ENCODE measurements at places on chromosomes 3 and 15.

- no peak for DNase-seq
Observed at GRCh38 chr15:65338823-65339222, 34.3 kb downstream of the RNU5B-1 start.

DNA sequence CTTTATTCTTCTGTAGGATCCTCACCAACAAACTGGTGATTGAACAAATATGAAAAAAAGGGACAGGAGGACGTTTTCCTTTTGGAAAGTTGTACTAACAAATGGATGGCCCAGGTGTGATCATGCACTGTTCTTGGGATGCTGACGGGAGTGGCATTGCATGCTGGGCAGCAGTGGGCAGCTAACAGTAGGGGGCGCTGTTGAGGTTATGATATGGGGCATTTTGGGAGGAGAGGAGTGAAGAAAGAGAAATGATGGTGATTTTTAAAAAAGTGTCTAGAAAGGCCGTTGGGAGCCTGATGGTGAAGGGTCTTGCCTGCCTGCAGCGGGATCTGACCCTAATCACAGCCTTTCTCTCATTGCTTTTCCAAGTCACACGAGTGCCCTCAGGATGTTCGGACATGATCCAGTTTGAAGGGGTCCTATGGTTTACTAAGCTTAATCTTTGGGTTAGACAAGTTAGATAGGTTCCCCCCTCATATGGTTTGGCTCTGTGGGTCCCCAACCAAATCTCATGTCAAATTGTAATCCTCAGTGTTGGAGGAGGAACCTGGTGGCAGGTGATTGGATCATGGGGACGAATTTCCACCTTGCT, 46.2 kb upstream of the PRTG start:
- DNase-seq: peak; percentile 45

- no peak for DNase-seq
Observed at GRCh38 chr15:98927996-98928395, 79.6 kb downstream of the PGPEP1L start.

GRCh38 chr15:98643115-98643514, 5.2 kb upstream of the IGF1R start:
- no peak for DNase-seq

DNA sequence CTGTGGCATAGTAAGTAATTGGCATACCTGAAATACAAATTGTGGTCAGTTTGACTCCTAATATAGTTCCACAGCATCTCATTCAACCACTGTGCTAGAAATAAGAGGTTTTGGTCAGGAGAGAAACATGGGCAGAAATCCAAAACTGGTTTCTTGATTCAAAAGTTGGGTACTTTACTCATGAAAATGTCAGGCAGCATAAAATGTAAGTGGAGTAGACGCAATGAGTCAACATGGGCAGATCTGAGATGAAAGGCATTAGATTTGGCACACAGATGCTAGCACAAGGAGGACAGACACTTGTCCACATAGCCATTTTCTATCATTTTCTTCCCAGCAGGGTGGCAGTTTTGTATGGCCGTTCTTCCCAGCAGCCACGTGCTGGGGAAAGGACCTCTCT, 255.8 kb upstream of the CDIN1 start:
- no peak for DNase-seq

DNA sequence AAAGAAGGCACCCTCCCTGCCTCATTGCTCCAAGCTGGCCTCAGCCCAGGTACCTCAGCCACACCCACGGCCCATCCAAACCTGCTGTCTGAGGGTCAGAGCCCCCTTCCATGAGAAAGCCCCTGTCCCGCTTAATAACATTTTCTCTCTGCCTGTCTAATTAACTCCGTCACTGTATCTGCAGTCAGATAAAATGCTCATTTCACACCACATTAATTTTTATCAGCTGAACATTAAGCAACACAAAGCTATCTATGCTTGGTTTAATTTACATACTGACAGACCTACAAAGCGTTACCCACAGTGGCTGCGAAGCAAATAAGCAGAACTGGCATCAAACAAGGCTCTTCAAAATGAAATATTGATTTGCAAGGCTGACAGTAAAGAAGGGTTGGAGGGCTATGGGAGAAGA, 309.8 kb upstream of the ICE2 start:
- no peak for DNase-seq
